ENCODE measurements at places on chromosomes 3 and 15. TPM values are rescaled to one million over a fixed set of nuclear protein-coding genes. Genes with fewer than 3 reads are reported as not detected.

Gene IL16
- not detected for polyA plus RNA-seq

DNA sequence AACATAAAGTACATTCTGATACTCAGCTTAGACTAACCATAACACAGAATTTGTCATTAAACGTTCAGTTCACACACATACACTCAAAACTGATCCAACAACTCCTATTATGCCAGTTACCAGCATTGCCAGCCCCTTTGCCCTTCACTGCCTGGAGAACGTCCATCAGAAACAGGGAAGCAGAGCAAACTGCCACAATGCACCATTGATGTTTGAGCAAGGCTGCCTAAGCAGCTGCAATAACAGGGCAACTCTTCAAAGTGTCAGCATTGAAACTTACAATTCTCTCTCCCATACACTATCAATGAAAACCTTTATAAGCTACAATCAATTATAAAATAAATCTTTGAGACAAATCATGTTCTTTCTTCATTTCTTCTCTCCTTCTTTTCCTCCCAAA lies 85.1 kb downstream of the ZBTB20 start:
- no peak for DNase-seq

Gene ITPR1
- 5.9 TPM for polyA plus RNA-seq

Gene IGF2BP2
- polyA plus RNA-seq: 5.4 TPM
